Dermis microvascular lymphatic vessel endothelial cell (primary cell): ENCODE measurements at places on chromosomes 6 and 20. TPM values are rescaled to one million over a fixed set of nuclear protein-coding genes. Genes with fewer than 3 reads are reported as not detected.

Gene EMILIN3
- under 0.01 and 0.13 TPM in 2 replicates for total RNA-seq

Gene TFEB
- total RNA-seq, result 5.5 and 7.6 TPM in 2 replicates

DNA sequence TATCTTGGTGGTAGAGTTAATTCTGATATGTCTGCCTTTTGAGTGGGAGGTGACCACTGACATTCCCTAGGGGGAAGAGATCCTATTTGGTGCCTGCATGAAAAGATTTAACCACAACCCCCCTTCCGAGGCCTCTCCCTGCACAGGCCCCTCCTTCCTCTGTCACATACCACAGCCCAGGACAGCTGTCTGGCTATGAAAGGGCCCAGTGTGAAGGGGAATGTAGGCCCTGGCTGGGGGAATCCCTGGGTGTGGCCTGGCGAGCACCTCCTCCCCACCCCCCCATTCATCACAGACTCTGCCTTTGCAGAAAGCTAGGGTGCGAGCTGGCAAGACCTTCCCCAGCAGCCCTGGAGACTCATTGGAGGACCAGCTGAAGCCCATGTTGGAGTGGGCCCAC is 27.4 kb upstream of the MAPRE1 start:
- DNase-seq, result no peak

Gene FAXC
- total RNA-seq, result 0.39 and 0.76 TPM in 2 replicates

Gene CD40
- 9.1 and 10.9 TPM in 2 replicates for total RNA-seq

Gene ZNF311
- total RNA-seq, result under 0.01 and 0.13 TPM in 2 replicates

Gene MMP24
- total RNA-seq, result under 0.01 and 0.13 TPM in 2 replicates

DNA sequence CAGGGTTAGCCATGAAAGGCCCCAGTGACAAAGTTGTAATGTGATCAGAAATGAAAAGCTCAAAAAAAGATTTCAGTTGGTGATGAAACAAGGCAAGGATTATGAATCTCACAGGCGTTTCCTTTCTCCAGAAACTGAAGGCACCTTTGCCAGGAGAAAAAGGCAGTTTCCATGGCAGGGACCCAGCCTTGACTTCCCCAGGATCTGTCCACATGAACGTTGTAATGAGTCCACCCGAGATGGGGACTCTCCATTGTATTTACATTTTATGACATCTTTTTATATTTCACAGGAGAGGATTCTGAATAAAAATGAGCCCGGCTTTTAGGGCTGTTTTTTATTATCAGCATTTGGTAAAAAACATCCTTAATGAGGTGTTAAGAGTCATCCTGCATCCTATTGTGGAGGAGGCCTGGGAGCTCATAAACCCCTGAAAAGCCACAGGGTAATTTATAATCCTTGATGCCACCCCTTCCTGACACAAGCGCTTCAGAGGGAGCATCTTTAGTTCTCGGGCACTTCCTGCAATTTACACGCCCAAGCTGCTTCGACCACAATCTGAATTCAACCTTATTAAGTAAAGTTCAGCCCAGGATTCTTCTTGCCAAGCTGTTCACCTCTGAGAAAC is 74.1 kb upstream of the SALL4 start:
- DNase-seq, result no peak

- peak; percentile 72 for DNase-seq
Observed at GRCh38 chr6:159727717-159728445, 575 bp downstream of the WTAP start.

DNA sequence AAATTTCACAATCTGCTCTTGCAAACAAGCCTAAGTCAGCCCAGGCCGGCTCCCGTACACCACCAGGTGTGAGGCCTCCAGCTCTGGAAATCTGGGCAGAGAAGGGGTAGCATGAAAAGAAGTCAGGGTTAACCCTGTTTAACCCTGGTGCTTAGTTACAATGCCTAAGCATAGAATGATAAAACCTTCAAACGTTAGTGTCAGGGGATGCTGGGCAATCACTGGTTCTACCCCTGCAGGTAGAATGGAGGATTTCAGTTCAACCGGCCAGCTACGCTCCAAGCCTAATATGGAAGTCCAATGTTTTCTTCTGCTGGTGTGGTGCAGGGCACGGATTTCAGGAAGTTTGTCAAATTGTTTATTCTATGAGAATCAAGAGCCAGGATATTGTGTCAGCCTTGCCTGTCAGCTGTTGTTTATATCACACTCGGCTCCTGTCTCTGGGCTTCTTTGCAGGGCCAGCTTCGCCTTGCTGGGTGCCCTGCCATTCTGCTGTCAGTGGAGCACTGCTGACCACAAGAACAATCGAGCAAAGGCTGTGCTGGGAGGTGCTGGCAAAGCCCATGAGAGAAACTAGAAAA is 20.2 kb upstream of the CD93 start:
- DNase-seq, result peak; percentile 95

GRCh38 chr6:161922631-161923119 is 648.8 kb upstream of the AGPAT4 start:
- DNase-seq, result no peak

DNA sequence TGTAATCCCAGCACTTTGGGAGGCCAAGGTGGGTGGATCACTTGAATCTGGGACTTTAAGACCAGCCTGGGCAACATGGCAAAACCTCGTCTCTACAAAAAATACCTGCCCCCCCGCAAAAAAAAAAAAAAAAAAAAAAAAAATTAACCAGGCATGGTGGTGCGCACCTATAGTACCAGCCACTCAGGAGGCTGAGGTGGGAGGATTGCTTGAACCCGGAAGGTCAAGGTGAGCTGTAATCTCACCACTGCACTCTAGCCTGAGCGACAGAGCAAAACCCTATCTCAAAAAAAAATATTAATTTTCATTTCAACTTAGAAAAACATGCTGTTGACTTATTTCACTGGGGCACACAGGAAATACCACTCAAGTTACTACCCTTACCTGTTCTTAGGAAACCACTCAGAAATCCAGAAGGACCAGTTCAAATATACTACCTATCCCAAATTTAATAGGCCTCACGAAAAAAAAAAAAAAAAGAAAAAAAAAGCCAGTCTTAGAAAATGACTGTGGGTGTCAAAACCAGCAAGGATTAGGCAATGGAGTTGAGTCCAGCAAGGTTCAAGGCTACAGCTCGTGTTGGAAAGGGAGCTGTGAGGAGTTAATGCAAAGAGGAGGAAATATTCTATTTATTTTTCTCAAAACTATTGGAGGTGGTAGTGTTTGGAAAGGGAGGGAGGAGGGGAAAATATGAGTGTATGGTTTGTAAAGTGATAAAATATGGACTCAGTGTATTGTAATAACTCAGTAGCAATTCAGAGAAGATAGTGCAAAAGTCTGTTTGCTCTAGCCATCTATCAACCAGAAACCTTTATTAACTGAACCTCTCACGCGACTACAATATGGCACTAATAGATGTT is 33.9 kb upstream of the PIM1 start:
- no peak for DNase-seq

Gene SOX18
- 27.2 and 75.7 TPM in 2 replicates for total RNA-seq

DNA sequence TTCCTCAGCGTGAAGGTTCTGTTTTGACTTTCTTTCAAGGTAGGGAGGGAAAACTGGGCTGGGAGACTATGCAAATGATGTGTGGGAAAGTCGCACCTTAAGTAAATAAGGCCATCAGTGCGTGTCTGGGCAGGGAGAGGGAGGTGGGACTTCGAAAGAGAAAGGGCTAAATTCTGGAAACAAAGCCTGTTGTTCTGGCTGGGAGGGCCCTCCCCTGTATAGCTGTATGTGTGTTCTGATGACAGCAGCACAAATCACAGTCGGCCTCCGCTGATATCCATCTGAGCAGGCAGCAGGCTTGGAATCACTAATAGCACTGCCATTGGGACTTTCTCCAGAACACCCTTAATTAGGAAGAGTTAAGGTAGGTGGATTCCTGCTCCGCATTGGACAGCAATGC is 19.2 kb downstream of the JAG1 start:
- no peak for DNase-seq

- peak; percentile 55 for DNase-seq
Observed at GRCh38 chr20:47927385-47927851, 142.1 kb upstream of the SULF2 start.

DNA sequence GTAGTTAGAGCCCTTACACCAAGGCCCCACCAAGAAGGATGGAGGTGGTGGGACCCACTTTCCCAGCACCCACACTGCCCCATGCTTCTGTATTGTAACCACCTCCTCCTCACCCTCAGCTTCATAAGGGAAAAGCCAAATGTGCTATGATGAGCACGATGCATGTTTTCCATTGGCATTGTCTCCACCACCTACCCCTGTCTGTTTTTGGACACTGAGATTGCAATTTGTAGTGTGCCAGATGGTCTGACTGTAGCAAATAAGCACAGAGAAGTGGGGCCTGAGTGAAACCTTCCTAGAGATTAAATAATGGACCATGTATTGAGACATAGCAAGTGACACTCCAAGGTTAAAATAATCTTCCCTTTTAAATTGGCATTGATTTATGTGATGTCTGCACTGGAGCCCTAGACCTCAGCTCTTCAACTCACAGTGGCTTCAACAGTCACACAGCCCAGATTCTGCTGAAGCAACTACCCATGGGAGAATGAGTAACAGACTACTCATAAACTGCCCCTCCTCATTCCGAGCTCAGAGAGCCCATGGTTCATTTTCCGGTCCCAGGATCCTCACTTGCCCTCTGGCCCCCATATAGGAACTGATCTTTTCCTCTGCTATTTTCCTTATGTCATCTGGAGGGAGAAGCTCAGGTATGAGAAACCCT is 177.9 kb downstream of the COL9A1 start:
- no peak for DNase-seq

GRCh38 chr6:141752677-141753076 is 380.0 kb upstream of the GJE1 start:
- DNase-seq, result no peak

DNA sequence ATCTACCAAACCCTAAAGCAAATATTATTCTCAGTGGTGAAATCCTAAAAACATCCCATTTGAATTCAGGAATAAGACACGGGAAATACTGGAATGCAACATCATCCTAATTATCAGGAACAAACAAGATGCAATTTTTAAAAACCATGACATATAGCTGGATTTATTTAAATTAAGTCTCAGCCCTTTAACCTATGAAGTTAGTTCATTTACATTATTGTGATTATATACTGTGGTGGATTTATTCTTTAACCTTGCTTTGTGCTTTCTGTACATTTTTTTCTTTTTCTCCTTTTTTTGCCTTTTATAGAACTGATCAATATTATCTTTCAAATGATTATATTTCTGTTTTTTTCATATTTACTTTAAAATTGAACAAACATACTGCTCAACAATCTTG is 59.8 kb upstream of the ARMC2 start:
- DNase-seq, result no peak

Gene RRP36
- total RNA-seq, result 72.3 and 84.3 TPM in 2 replicates

DNA sequence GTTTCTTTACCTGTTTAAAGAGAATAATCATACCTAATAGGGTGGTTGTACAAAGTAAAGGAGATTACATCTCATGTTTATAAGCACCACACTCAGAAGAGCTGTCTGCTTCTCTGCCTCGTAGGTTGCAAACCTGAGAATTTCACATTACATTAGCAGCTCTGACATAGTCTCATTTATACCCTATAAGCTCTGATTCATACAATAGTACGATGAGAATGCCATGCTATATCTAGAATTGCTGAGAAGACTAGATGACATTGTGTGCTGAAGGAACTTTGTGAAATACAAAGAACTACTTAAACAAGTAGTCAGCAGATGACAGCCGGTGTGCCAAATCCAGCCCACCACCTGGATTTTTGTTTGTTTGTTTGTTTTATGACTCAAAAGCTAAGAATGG is 121.2 kb downstream of the ADAT2 start:
- no peak for DNase-seq

DNA sequence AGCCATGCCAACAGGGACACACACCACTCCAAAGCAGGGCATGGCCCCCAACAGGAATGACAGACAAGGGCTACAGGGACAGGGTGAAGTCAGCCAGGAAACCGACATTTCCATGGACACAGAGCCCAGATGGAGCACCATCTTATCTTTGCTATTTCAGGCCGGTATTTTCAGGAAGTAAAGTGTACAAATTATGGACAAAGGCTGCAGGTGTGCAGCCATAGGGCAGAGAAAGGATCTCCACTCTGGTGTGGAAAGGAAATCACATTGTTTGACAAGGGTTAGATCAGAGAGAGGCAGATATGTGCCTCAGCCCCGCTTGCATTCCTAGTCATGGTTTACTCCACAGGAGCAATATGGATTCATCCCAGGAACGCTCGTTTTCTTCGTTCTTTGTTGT is 81.7 kb upstream of the SLC22A23 start:
- peak; percentile 97 for DNase-seq

- no peak for DNase-seq
Observed at GRCh38 chr6:137637121-137637520, 142.9 kb upstream of the OLIG3 start.

- no peak for DNase-seq
Observed at GRCh38 chr20:35523298-35523888, 6.1 kb downstream of the C20orf173 start.

DNA sequence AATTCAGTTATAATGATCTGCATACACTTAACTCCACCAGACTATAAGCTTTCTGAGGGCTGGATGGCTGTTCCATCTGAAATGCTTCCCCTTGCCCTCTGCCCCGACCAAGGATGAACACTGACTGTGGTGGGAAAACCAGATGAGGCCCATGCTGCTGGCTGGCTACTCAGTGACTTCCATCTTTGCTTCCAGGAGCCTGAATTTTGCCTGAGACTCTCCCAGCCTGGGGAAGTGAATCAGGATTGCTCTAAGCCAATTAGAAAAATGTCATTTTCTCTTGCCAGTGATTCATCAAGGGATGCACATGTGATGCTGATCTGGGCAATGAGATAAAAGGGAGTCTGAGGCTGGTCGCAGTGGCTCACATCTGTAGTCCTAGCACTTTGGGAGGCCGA is 1.7 kb upstream of the TOMM34 start:
- DNase-seq, result peak; percentile 29

DNA sequence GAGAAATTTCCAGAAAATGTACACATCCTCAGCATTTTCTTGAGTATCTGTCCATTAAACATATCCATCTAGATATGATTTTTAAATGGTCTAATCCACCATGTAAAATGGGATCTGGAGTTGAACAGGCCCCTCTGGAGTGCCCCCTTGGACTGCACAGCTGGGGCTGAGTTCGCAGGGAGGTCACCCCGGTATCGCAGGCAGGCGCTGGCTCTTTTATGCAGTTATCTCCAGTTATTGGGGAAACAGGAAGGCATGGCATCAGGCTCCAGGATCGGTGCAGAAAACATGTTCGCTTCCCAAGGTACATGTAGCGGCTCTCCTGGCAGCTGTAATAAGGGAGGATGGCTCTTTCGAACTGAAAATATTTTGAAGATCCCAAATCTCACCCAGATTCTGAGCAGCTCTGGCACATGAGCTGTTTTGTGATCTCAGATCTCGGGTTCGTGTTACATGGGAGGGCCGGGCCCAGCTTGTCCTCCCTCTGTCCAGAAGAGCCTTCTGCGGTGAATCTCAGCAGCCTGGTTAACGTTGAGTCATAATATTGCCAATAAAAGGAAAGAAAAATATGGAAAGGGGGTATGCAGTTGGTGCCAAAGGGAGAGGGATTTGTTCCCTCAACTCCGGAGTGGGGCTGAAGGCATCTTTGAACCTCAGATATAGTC is 167.7 kb downstream of the EYA2 start:
- no peak for DNase-seq

- no peak for DNase-seq
Observed at GRCh38 chr6:37236921-37237320, 20.7 kb upstream of the TBC1D22B start.

- peak; percentile 17 for DNase-seq
Observed at GRCh38 chr20:25136643-25137559, 55.0 kb upstream of the VSX1 start.

- peak; percentile 62 for DNase-seq
Observed at GRCh38 chr6:145963216-145964068, 716 bp downstream of the SHPRH start.

Gene ZC2HC1B
- not detected in 2 replicates for total RNA-seq
